ENCODE measurements at places on chromosomes 12 and 14.

- no peak for DNase-seq
These were observed 95.8 kb downstream of the SLC15A4 start for GRCh38 chr12:128727999-128728398.

GRCh38 chr12:80710727-80711449 lies 3.5 kb downstream of the MYF6 start:
- DNase-seq = no peak

GRCh38 chr14:24843494-24843893 lies 206.5 kb downstream of the STXBP6 start:
- DNase-seq = no peak

GRCh38 chr12:4168036-4168435 lies 105.5 kb upstream of the CCND2 start:
- DNase-seq = no peak

DNA sequence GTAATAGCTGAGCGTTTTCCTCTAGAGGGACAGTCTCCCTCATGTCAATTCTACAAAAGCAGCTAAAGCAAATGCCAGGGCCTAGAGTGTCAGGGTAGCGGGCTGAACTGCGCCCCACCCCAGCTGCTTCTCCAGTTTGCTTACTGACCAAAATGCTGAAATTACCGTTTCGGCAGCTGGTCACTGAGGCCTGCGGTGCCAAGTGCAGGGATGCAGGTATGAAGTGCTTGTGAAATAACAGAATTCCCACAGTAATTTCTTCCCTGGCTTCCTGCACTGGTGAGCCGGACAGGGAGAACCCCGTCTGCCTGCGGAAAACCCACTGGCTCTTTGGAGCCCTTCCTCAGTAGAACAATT lies 19.1 kb downstream of the PSMC1 start:
- no peak for DNase-seq

GRCh38 chr12:57621497-57622292 lies 10.5 kb downstream of the ARHGEF25 start:
- peak; percentile 88 for DNase-seq

DNA sequence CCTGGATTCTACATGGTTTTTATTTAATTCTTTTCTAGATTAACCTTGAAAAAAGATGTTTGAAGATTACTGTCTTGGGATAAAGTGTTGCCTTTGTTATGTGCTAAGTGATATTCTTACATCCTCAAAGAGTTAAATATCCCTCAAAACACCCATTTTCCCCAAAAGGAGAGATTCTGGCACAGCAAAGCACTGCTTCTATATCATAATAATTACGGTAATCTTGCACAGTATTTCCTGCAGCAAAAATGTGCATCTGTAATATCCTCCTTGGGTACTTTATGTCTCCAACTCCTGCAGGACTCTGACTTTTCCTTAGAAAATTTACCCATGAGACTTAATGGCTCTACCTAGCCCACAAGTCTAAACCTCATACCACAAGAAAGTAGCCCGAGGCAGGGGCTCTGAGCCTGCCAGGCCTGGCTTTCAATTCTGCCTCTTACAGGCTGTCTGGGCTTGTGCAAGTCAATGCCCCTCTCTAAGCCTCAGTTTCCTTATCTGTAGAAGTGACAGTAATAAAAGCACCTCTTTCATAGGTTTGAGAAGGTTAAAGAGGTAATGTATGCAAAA lies 45.8 kb downstream of the SVOP start:
- no peak for DNase-seq

DNA sequence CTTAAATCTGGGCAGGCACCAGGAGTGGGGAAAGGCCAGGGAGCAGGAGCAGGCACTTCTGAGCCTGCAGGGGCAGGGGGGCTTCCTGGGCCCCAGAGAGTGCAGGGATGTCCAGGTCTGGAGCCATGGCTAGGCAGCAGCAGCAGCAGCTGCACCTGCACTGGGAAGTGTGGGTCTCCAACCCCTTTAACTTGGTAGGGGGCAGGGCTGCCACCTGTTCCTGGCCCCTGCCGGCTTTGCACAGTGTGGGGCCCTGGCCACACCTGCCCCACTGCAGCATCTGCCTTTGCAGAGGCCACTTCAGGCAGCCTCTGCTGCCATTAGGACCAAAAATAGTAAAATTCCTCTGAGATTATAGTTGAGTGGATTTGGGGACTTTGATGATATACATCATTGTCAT lies 138.5 kb downstream of the SLC16A7 start:
- no peak for DNase-seq

DNA sequence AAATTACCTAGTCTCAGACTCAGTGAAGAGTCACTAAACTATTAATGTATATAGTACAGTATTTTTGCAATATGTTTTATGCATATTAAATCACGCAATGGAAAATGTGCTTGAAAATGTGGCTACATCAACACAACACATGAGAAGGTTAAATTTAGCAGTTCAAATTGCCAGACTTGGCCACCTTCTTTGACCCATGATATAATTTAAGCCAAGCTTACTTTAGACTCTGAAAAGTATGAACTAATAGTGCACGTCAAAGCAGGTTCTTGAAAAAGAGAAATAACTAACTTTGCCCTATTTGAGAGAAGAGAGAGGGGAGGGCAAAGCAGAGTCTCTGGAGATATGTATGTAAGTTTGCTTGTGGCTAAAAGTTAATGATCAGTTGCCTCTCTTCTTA lies 68.7 kb downstream of the SLC16A7 start:
- no peak for DNase-seq

GRCh38 chr12:19288603-19289244 lies 150.6 kb upstream of the AEBP2 start:
- DNase-seq = no peak

DNA sequence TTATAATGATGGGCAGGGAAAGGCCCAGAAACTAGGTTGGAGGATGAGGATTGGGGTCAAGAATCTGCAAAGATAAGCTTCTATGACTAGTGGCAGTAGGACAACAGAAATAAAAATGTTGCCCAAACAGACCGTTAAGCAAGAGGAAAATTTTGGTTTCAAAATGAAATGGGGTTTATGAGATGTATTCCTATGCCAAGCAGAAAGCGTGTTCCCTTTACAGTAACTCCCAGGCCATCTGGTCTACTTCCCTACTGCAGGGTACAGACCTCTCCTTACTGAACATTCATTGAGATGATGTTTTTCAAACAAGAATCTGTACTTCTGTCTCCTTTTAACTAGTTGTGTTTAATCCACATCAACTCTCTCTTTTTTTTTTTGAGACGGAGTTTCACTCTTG lies 20.4 kb upstream of the TMEM229B start:
- DNase-seq = no peak

DNA sequence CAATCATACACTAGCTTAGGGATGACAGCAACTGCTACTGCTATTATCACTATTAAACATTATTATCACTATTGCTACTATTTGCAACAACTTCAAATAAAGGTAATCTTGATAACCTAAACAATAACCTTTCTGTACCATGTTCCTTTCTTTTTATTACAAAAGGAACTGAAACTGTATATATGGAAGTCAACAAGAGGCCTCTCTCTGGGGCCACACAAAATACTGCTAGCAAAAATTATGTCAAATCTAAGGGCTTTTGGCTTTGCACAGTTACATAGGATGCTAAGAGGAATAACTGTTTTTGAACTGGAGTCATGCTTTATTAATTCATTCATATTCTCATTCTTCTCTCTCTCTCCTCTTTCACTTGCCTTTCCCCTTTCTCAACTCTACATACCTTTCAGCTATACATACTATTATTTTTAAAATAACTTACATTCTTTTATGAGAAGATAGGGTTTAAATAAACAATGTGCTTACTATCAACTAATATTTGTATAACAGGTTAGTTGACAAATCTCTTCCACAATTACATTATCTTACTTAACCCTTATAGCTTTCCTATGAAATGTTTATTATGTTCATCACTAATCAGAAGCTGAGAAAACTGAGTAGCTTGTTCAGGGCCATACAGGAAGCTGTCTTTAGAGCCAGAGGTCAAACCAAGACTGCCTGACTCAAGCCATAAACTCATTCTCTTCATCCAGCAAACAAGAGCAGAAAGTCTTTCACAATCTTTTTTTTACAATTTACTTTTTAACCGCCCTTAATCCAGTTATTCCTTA lies 25.7 kb downstream of the SPTSSA start:
- DNase-seq = no peak

DNA sequence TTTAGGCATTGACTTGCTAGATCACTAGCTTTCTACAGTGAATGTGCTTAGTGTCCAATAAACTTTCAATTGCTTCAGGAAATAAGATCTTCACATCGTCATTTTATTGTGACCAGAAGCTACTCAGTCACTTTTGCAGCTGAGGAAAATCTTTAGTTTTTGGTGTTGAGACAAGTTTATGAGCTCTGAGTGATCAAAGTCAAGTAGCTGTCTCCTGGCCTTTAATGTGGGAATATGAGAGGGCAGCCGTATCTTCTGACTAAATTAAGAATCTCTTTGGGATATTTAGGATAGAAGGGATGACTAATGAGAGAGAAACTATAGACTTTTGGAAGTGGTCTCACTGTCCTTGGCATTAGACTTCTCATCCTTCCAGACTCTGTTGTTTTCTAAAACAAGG lies 21.6 kb downstream of the MSRB3 start:
- no peak for DNase-seq

DNA sequence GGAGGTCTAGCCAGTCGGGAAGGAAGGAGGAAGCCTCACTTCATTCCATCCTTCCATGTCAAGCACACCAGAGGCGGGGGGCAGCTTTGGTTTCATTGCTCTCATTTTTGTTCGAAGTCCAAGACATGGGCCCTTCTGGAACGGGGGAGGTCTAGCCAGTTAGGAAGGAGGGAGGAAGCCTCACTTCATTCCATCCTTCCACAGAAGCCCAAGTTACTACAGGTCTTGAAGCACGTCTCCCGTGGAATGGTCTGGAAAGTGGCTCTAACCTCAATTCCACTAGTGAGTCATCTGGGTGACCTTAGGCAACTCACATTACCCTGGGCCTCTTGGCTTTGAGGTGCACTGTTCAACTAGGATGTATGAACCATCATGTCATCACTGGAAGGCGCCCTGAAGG lies 156.3 kb downstream of the NTF3 start:
- no peak for DNase-seq

DNA sequence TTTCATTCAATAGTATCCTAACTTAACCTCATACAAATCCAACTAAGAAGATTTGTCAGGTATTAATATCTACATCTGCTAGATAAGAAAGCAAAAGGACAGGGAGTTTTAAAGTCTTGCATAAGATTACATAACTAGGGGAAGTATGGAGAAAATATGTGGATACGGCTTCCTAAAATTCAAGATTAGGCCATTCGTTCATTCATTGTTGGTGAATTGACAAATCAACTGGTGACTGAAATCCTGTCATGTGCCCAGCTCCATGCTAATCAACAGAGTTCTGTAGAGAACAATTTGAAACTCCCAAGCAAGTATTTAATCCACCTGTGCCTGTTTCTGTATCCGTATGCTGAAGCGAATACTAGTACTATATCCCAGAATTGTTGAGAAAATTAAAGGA lies 260.9 kb upstream of the USP15 start:
- no peak for DNase-seq

- no peak for DNase-seq
These were observed 53.1 kb downstream of the TGFB3 start for GRCh38 chr14:75928690-75929181.

GRCh38 chr12:120971299-120972180 lies 6.8 kb upstream of the HNF1A start:
- DNase-seq = no peak

DNA sequence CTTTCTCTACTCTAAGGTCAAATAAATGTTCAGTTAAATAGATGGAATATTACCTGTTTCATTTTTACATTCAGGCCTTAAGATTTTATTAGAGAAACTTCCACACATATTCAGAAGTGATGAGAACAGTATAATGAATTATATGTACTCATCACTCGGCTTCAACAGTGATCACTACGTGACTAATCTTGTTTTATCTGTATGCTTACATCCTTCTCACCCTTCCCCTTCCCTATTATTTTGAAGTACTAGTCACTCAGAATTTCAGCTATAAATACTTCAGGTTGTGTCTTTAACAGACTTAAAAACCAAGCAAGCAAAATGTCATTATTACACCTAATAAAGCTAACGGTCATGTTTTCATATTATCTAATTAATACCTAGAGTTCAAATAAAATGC lies 34.9 kb downstream of the ETV6 start:
- DNase-seq = no peak

All from spleen (tissue), 13 donors.